ENCODE measurements at places on chromosomes 4 and X. TPM values are rescaled to one million over a fixed set of nuclear protein-coding genes. Genes with fewer than 3 reads are reported as not detected.

GRCh38 chr4:587671-588350, 11.7 kb upstream of the TMEM271 start:
- no peak for DNase-seq

DNA sequence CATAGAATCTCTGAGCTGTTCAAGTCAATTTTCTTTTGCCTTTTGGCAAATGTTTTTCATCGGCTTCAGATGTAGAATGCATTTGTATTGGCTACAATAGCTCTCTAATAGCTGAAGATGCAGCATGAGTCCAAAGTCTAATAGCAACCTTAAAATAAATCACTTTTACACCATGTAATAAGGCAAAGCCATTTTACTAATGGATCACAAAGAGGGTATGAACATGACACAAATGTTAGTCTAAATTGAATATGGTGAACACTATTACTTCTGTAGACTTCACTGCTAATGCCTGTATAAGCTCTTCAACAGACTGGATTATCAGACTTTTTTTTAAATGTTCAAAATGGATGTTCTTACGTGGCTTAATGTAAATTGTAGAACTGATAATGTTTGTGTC, 645.3 kb downstream of the TLL1 start:
- no peak for DNase-seq

DNA sequence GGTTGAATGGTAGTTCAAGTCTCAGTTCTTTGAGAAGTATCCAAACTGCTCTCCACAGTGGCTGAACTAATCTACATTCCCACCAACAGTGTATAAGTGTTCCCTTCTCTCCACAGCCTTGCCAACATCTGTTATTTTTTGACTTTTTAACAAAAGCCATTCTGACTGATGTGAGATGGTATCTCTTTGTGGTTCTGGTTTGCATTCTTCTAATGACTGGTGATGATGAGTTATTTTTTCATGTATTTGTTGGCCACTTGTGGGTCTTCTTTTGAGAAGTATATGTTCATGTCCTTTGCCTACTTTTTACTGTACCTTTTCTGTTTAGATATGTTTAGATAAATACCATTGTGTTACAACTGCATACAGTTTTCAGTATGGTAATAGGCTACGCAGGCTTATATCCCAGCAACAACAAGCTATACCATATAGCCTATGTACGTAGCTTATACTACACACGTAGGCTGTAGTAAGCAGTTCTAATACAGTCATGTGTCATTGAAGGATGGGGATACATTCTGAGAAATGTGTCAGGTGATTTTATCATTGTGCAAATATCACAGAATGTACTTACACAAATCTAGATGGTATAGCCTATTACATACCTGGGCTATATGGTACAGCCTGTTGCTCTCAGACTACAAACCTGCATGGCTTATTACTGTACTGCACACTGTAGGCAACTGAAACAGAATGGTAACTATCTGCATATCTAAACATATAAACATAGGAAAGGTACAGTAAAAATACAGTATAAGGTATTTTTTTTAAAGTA, 28.1 kb downstream of the KLHL8 start:
- DNase-seq, result no peak

Gene PNMA3
- 0.17 TPM for total RNA-seq

DNA sequence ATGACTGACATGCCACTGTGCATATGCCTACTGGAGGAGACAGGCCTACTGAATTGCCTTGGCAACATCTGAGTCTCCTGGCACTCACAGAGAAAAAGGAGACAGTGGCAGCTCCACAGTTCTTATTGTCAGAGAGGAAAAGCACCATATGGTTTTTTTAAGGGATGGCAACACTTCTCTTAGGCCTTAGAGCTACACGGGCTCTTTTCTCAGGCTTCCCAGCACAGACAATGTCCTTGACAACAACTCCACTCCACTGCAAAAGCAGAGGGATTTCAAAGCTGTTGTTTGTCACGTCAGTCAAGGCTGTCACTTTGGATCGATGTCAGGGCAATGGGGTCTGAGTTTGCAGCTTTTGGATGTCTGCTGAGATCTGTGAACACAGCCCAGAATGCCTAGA, 4.7 kb upstream of the CLCN4 start:
- no peak for DNase-seq

DNA sequence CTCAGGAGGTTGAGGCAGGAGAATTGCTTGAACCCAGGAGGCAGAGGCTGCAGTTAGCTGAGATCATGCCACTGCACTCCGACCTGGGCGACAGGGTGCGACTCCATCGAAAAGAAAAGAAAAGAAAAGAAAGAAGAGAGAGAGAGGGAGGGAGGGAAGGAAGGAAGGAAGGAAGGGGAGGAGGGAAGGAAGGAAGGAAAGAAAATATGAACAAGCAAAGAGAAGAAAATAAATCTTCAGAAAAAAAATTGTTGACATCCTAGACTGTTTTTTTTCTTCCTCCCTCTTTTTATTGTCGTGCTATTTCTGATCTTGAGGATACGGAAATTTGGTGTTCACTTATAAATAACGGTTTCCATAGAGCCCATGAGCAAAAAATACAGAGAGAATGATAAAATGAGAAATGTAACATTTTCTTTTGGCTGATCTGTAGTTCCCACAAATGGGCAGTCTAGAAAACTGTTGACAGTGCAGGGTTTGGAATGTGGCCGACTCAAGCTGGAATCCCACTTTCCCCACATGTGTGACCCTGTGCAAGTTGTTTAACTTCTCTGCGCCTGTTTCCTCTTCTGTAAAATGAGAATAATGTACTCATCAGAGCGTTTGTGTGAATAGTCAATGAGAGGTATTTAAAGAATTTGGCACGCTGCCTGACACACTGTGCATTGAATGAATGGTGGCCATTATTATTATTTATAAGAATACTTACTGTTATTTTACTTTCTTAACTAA, 19.4 kb downstream of the SORBS2 start:
- no peak for DNase-seq

Gene SASH3
- total RNA-seq, result 6.1 TPM

GRCh38 chr4:138448169-138448568, 206.0 kb upstream of the SLC7A11 start:
- DNase-seq, result no peak

GRCh38 chr4:189050643-189051042, 890.0 kb upstream of the FRG1 start:
- DNase-seq, result no peak

GRCh38 chr4:133148690-133149363, at the start of gene PCDH10:
Gene PCDH10, plus strand, starts transcription at chr4:133149294. Its CDS starts 847 bp downstream, at chr4:133150141.
- DNase-seq, result peak; percentile 81

Gene LRRC66
- total RNA-seq, result 22.6 TPM

DNA sequence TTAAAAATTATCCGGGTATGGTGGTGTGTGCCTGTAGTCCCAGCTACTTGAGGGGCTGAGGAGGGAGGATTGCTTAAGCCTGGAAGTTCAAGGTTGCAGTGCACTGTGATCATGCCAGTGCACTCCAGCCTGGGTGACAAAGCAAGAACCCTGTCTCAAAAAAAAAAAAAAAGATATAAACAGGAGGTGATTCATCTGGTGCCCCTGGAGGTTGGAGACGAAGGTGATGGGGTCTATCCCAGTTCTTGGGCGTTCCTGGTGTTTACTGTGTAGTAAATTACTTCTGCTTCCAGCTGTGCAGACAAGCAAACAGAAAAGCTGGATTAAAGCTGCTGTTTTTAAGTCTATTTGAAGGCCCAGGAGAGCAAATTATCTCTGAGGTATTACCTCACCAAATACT, 19.9 kb downstream of the GPKOW start:
- DNase-seq, result no peak

- DNase-seq, result peak; percentile 52
Observed at GRCh38 chr4:153318696-153319320, 25.7 kb upstream of the MND1 start.

DNA sequence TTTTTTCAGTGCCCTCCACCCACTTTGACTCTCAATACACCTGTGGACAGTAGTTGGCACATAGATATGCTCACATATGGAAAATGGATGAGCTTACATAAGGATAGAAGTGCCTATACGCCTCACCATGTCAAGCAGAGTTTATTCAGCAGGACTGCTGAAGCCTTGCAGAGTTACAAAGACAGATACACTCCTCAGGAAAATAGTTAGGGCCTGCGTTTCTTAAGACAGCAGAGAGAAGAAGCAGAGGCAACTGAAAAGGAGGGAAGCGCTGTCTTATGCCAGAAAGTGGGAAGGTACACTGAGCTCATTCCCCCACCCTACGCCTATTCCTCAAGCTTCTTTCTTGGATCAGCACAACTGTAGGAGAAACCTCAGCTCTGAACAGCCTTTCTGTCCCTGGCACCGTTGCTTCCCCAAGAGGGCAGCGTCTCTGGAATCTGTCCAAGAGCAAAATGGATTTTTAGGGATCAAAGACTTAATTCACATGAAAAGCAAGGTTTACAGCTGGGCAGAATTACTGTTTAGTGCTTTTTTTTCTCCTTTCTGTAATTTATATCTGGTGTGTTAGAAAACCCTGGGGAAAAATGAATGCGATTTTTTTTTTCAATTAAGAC, 37.3 kb upstream of the MBTPS2 start:
- DNase-seq, result no peak

DNA sequence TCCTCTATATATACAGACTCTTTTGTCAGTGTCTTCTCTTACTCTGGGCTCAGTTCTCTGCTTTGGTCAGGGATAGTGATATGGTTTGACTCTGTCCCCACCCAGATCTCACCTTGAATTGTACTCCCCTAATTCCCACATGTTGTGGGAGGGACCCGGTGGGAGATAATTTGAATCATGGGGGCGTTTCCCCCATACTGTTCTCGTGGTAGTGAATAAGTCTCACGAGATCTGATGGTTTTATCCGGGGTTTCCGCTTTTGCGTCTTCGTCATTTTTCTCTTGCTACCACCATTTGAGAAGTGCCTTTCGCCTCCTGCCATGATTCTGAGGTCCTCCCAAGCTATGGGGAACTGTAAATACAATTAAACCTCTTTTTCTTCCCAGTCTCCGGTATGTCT, 144.4 kb downstream of the GLUD2 start:
- DNase-seq, result no peak

Gene ATP8A1
- 92.0 TPM for total RNA-seq

- DNase-seq, result no peak
Observed at GRCh38 chrX:54745676-54746075, 52.4 kb downstream of the ITIH6 start.

DNA sequence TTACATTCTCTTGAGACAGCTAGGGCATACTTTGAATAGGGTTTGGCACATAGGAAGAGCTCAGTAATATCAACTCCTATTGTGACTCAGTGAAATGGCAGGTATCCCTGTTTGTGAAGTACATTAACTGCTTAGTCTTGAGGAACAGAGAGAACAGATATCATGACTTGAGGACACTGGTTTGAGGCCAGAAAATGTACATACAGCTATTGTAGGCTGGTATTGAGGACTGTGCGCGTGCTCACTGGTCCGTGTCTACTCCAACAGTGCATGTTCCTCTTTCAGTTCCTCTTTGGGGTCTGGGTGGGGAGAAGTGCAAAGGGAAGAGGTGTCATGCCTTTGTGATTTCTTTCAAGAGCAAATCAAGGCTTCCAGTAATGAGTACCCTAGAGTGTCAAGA, 34.6 kb upstream of the TBC1D9 start:
- DNase-seq, result peak; percentile 41

DNA sequence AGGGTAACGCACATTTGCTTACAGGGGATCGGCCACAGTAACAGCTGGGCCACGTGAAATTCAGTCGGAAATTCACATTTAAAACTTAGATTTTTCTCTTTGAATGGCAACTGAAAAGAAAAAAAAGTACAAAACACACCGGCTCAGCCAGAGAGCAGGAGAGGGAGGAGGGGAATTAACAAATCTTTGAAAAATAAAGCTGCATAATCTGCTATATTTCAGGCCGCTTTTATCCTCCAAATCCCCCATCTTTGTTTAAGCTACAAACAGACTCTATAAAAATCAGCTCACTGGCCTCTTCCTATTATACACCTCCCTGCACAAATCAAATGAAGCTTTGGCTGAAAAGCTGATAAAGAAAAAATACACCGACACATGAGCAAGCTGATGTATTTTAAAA, 169.1 kb downstream of the LDB2 start:
- DNase-seq, result no peak

DNA sequence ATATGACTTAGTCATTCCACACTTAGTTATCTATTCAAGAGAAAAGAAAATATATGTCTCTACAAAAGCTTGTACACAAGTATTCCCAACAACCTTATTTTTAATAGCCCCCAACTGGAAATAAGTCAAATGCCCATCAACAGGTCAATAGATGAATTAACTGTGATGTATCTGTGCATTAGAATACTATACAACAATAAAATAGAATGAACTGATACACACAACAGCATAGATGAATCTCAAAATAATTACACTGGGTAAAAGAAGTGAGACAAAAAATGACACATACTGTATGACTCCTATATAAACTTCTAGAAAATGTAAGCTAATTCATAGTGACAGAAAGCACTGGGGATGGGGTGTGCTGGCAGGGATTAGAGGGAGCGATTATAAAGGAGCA, 354.1 kb upstream of the DIPK2B start:
- no peak for DNase-seq

DNA sequence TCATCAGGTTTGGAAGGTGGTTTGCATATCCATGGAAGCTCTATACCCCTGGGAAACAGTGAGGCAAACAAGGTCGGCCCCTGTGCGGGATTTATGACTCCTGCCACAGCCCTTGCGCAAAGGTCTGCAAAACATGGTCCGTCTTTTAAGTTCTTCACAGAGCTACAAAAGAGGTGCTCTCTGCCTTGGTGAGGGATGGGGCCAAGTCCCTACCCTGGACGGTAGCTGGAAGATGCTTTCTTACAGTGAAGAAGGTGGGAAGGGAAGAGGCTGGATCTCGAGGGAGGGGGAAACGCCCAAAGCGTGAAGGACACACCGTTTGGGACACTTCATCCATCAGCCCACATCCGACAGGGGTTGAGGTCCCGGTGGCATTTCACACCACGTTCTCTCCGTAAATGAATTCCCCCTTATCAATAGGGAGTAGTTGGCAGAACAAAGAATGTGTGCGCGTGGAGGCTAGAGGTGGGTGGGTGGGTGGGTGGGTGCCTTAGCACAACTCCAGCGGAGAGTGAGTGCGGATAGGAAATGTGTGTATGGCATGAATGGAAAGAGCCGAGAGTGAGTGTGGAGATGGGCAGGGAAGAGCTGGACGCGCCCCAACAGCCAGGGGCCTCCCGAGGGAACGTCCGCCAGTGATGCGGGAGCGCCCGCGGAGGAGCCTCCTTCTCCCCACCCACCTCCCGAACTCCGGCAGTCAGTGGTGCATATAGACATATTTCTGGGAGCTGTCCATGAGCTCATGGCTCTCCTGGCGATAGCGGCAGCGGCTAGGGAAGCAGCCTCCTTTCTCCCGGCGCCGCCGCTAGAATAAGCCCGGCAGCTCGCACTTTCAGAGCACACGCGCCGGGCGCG, 68.3 kb downstream of the LARP7 start:
- DNase-seq, result no peak

- DNase-seq, result no peak
Observed at GRCh38 chr4:100062921-100063320, 112.8 kb upstream of the H2AZ1 start.

Gene ITM2A
- total RNA-seq, result 14.5 TPM

Gene RIPPLY1
- not detected for total RNA-seq

DNA sequence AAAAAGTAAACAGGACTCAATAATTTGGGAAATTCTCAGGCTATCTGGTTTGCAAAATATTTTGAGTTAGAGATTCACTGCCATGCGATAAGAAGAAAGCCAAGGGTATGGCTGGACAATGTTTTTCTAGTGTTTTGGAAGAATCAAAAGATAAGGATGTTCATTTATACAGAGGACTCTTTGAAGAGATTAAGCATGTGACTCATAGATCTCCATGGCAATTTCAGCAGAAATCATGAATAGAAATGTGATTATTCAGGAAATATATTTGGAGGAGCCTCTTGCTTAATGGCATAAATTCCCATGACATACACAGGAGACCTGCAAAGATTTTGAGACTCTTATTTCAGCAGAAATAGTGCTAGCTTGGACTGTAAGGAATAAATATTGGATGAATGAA, 16.7 kb upstream of the FRAS1 start:
- DNase-seq, result no peak

Gene SULT1B1
- 224 TPM for total RNA-seq
